IMR-90 (cell line): ENCODE measurements at places on chromosomes 11 and 22. TPM values are rescaled to one million over a fixed set of nuclear protein-coding genes. Genes with fewer than 3 reads are reported as not detected.

SCGB2A2 gene
- total RNA-seq, result not detected in 2 replicates

DCDC1 gene
- total RNA-seq, result under 0.01 TPM in 1 of 2 replicates, not detected in the other

OR56A1 gene
- not detected in 2 replicates for total RNA-seq

- H3K4me1 ChIP-seq, result no peaks in the 10 kb centered on the region
- no peak overlapping the region for H3K27ac ChIP-seq
- H3K4me3 ChIP-seq, result no peak overlapping the region
- no peaks in the 10 kb centered on the region for H3K27me3 ChIP-seq
Measured at GRCh38 chr22:34334893-34335292, 414.6 kb upstream of the LARGE1 start.

DNA sequence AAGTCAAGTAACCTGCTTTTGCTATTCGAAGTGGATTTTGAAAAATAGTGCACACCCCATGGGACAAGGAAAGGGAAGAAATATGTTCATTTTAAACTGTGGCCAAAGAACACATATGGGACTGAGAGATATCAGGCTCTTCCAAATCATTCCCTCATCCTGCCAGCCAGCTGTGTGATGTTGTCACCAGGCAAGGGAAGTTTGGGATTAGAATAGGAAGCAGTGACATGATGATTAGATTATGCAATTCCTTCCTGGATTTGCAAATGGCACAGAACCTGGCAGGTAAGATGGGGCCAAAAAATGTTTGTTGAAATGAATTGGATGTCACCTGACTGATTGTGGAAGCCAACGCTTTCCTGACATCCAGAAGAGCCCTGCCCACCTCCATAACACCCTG is 4.9 kb upstream of the SCN3B start:
- no peak for DNase-seq
- H3K4me1 ChIP-seq, result no peaks in the 10 kb centered on the region
- H3K27me3 ChIP-seq, result peaks cover 3% of the 10 kb centered on the region
- H3K27ac ChIP-seq, result no peak overlapping the region
- H3K4me3 ChIP-seq, result no peak overlapping the region

DNA sequence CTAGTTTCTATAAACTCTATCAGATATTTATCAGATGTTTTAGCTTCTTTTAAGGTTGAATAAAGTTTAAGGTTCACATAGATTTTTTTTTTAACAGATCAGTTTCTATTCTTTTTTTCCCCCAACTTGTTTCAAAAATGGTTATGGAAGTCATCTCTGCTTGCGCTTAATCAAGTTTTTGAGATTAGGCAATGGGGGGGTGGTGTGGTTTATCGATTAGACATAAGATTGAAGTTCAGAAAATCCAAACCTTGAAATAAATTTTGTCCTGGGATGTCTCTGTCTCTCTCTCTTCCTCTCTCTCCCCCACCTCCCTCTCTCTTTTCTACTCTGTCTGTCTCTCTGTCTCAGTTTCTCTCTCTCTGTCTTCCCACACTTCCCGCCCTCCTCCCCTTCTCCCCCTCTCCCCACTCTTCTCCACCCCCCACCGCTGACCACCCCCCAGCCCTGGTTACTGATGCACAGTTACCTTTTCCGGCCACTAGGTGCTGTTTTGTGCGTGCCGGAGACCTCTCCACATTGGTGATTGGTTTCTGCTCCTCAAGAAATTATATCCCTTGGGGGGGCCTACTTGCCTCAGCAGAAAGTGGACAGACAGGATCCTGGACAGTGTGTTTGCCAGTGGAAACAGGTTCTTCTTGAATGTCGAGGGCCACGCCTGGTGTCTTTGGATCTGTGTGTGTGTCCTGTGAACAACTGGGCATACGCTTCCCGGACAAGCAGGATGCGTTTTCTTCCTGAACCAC is 29.7 kb upstream of the ANO1 start:
- peaks cover 2% of the 10 kb centered on the region; the same call in 1 of the 2 replicates for H3K4me1 ChIP-seq
- no peaks in the 10 kb centered on the region for H3K36me3 ChIP-seq
- no peak for DNase-seq
- no peak overlapping the region for H3K4me3 ChIP-seq
- H3K27ac ChIP-seq, result no peak overlapping the region; the same call in 1 of the 2 replicates

- peak; percentile 56 for DNase-seq
- H3K36me3 ChIP-seq, result no peaks in the 10 kb centered on the region
- H3K27me3 ChIP-seq, result no peaks in the 10 kb centered on the region; the same call in 1 of the 2 replicates
Measured at GRCh38 chr11:117818041-117818873, 6.3 kb downstream of the FXYD2 start.

DNA sequence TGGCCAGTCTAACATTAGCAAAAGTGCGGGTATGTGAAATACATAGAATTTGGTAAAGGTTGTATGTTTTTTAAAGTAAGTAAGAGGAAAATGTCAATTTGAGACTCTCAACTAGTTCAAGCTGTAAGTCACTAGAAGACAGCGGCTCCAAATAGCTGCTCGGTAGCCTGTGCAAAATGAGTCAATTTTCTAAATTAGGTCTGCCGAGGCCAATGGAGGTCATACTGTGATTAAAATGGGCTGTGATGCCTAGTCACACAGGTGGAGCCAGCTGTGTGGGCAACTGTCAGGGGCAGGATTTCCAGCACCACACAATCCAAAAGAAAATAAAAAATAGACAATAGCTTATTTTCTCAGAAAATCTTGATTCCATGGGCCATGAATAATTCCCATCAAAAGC is 32.3 kb downstream of the KCNA4 start:
- no peaks in the 10 kb centered on the region for H3K4me1 ChIP-seq
- no peak overlapping the region for H3K4me3 ChIP-seq
- H3K27ac ChIP-seq, result no peak overlapping the region
- no peaks in the 10 kb centered on the region for H3K27me3 ChIP-seq
- DNase-seq, result no peak
- H3K36me3 ChIP-seq, result no peaks in the 10 kb centered on the region

- no peaks in the 10 kb centered on the region for H3K36me3 ChIP-seq
- no peak overlapping the region for H3K4me3 ChIP-seq
- no peak for DNase-seq
- no peaks in the 10 kb centered on the region for H3K27me3 ChIP-seq
- H3K4me1 ChIP-seq, result no peaks in the 10 kb centered on the region
Measured at GRCh38 chr11:29914203-29914930, 102.5 kb downstream of the KCNA4 start.

GRCh38 chr22:50702821-50703725 is 30.4 kb downstream of the SHANK3 start:
- H3K4me1 ChIP-seq, result peaks cover 4% of the 10 kb centered on the region; the same call in 1 of the 2 replicates
- peaks cover 2% of the 10 kb centered on the region; the same call in 1 of the 2 replicates for H3K36me3 ChIP-seq
- H3K27me3 ChIP-seq, result no peaks in the 10 kb centered on the region
- no peak overlapping the region for H3K27ac ChIP-seq

DNA sequence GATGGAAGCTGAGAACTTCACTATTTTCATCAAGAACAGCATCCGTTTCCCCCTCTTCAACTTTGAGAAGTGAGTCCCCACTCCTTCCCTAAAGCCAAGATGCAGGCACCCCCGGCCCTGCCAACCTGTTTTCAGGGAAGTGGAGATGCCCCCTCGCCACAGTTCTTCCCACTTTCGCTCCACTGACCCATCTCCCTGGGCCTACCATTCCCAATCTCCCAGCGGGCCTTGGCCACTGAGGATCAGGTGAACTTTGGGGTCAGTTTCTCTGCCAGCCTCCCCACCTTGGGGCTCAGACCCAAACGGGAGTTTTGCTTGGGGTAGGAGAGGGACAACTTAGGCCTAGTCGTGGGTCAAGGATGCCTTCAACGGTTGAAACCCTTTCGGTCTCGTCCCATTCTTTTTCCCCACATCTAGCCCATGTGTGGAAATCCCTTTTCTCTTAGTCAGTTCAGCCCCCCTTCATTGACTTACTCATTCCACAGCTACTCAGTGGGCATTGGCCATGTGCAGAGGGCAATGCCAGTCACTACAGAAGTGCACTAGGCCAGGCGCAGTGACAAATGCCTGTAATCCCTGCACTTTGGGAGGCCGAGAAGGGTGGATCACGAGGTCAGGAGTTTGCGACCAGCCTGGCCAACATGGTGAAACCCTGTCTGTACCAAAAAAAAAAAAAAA is 10.6 kb downstream of the P2RX3 start:
- peak; percentile 13 for DNase-seq
- H3K4me1 ChIP-seq, result peaks cover 2% of the 10 kb centered on the region; the same call in 1 of the 2 replicates
- H3K27ac ChIP-seq, result no peak overlapping the region
- H3K27me3 ChIP-seq, result peaks cover 14% of the 10 kb centered on the region

GRCh38 chr11:65653229-65654225 is 9.2 kb downstream of the RELA start:
- no peak for DNase-seq
- H3K4me1 ChIP-seq, result peaks cover 17% of the 10 kb centered on the region
- H3K4me3 ChIP-seq, result peak overlapping the region; percentile 7
- no peaks in the 10 kb centered on the region for H3K27me3 ChIP-seq
- peaks cover 53% of the 10 kb centered on the region for H3K36me3 ChIP-seq

DNA sequence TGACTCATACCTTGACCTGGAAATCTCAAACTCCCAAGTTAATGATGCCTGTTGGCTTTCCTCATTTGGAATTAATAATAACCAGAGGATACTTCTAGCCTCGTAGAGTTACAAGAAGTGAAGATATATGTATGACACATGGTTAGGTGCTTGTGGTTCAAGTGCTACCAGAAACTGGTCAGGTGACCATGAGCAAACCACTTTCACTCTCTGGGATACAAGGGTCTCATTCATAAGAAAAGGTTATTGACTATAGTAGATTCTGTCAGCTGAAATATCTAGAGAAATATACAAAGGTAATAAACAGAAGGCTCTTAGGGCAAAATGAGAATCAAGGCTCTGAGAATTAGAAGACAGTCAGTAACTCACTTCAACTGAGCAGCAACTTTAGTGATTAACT is 233.3 kb downstream of the KCNA4 start:
- H3K36me3 ChIP-seq, result no peaks in the 10 kb centered on the region
- H3K27ac ChIP-seq, result no peak overlapping the region
- no peak for DNase-seq
- no peaks in the 10 kb centered on the region for H3K27me3 ChIP-seq

DNA sequence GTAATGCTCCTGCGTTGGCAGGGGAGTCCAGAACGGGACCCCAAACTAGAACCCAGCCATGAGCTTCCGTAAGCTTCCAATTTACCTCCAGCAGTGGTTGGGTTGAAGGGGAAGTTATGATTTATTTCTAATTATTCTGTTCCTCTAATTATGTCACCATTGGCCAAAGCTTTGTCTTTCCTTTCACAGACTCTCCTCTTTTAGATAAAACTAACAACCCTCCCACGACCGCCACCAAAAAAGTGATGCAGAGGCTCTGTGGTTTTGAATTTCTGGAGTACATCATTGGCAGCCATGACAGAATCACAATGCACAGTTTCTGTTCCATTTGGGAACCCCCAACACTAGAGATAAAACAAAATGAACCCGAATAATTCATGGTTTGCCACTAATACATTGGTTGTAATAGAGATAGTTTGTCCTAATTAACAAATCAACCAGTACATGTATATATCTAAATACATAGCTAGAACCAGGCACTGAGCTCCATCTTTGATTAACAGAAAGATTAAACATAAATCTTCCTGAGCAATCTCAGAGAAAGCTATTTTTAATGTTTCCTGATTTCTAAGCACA is 64.3 kb downstream of the ETS1 start:
- peak overlapping the region; percentile 98 for H3K27ac ChIP-seq
- H3K27me3 ChIP-seq, result no peaks in the 10 kb centered on the region
- DNase-seq, result no peak

- H3K27me3 ChIP-seq, result no peaks in the 10 kb centered on the region
- H3K4me1 ChIP-seq, result 0 out of 2 replicates have a peak, but pooled peaks cover 2% of the 10 kb centered on the region
- no peak overlapping the region for H3K27ac ChIP-seq
- no peaks in the 10 kb centered on the region for H3K36me3 ChIP-seq
- no peak overlapping the region for H3K4me3 ChIP-seq
Measured at GRCh38 chr11:104570078-104570701, 328.1 kb downstream of the CASP12 start.

DNA sequence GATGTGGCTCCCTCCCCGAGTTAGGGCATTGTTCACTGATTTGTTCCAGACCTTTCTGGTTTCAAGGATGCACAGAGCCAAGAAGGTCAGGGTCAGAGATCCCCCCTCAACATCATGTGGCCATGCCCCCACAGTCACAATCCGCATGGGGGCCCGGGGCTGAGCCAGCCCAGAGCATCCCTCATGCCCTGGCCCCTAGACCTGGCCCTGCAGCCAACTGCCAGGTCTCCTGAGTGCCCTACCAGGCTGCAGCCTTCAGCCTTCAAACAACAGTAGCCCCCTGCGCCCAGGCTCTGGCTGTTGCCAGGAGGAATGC is 142.4 kb downstream of the CRYBB2 start:
- H3K27ac ChIP-seq, result no peak overlapping the region
- H3K27me3 ChIP-seq, result no peaks in the 10 kb centered on the region
- H3K4me3 ChIP-seq, result no peak overlapping the region
- DNase-seq, result no peak
